ENCODE measurements at places on chromosomes 2 and 18.

- DNase-seq = no peak
These were observed 158.5 kb downstream of the FTCDNL1 start for GRCh38 chr2:199692489-199692888.

DNA sequence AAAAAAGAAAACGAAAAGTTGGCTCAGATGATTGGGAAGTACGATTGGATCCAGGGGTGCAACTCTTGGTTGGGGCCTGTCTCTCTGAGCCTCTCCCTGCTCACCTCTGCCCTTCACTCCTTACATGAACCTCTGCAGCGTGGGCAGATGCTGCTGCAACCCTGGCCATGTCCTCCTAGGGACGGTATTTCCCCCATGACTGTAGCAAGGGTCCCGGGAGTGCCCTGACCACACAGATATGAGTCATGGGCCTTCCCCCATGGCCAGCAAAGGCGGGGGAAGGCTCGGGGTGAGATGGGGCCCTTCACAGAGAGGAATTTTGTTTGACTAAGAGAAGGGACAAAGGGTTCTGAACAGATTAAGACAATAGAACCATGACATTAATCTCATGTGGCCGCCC, 129.0 kb downstream of the NCK2 start:
- no peak for DNase-seq

DNA sequence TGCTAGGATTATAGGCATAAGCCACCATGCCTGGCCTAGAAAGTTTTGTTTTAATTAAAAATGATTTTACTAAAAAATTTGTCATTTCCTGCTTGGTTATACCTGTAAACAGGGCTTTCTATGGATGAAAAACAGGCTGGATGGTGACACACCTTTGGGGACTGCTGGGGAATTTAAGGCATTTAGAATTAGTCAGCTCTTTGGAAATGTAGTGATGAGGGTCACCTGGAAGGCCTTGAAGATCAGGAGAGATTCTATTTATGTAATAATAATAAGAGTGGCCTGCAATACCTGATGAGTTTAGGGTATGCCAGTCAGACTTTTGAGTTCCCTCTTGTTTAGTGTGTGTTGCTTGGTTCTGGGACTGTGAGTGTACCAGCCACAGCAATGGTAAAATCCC, 51.1 kb downstream of the RALBP1 start:
- DNase-seq = no peak

- DNase-seq = no peak
These were observed 311.6 kb downstream of the DSC3 start for GRCh38 chr18:30730915-30731314.

DNA sequence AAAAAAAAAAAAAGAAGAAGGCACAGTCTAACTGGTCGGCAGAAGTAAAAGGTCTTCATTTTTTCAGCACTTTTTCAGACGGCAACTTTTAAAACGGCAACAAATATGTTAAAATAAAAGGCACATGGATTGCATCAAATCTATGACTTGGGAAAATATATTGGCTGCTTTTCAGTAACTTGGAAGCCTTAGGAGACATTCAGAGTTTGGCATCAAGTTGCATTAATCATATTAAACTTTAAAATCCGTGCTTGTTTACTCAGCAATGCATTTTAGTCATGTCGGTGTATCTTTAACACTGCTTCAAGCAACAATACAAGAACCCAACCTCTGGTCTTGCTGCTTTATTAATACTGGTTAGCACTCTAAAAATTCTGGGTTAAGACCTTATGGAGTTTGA, 111.1 kb downstream of the MEP1B start:
- no peak for DNase-seq

DNA sequence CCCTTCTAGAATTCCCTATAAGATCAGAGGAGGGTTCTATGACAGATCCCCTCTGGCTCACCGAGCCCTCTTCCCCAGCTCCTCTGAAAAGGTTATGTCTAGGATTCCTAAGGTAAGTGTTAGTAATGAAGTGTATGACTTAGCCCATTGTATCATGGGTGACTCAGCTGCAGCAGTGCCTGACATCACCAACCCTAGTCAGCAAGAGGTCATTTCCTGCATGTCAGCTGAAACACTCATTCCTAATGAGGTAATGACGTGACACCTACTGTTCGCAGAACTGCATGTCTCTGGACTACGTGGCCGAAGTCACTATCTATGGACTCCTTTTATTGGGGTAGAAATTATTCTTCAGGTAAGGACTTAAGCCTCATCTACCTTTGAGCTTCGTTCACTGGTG, 196.1 kb upstream of the MYT1L start:
- DNase-seq = no peak

DNA sequence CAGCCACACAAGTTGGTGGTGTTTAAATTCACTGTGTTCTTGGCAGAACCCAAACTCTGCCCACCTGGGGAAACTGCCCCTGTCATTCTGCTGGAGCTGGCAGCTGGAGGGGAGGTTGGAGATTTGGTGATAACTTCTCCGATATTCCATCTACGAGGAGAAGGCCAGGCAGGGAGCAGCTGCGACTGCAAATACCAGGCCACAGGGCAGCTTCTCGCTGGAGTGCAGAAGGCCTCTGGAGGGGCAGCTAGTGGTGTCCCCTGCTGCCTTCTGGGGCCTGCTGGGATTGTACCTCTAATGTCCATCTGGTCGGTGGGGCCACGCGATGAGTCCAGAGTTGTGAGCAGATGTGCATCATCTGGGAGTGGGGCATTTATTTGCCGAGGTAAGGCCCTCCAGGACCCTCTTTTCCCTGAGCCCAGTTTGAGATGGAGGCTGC, 98.9 kb downstream of the ACKR3 start:
- DNase-seq = no peak

GRCh38 chr2:180322781-180323180, 315.7 kb upstream of the CWC22 start:
- DNase-seq = no peak

GRCh38 chr2:48482313-48482712, 47.6 kb upstream of the STON1 start:
- DNase-seq = no peak

GRCh38 chr2:66269166-66269565, 165.8 kb upstream of the MEIS1 start:
- DNase-seq = no peak

- DNase-seq = no peak
These were observed 834 bp upstream of the ARL4C start for GRCh38 chr2:234497594-234498235.

DNA sequence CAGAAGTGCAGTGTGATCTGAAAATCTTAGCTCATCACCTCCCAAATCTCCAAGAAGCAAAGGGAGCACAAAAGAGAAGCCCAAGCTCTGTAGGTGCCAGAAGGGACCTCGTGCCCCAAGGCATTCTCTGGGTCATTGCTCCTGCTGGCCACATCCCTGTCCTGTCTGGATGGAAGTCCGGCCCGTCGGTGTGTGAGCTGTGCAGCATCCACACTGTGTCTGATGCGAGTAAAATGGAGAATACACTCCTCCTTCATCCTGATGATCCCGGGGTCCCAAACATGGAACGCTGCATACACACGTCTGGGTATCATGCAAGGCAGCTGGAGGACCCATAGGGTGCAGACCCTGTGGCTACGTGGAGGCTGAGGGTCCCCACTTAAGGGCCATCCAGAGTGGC, 851.4 kb downstream of the GALR1 start:
- no peak for DNase-seq

- DNase-seq = no peak
These were observed 637.6 kb downstream of the ADCYAP1 start for GRCh38 chr18:1542230-1542774.

GRCh38 chr18:72742002-72742401, 125.8 kb downstream of the NETO1 start:
- no peak for DNase-seq

GRCh38 chr2:55776966-55777365, 83.3 kb upstream of the PNPT1 start:
- no peak for DNase-seq

- no peak for DNase-seq
These were observed 76.6 kb upstream of the TEX51 start for GRCh38 chr2:126822115-126822514.

- DNase-seq = no peak
These were observed 438.2 kb downstream of the NBAS start for GRCh38 chr2:15122915-15123314.

- DNase-seq = no peak
These were observed 413.3 kb downstream of the TSN start for GRCh38 chr2:122168799-122169198.

- DNase-seq = no peak
These were observed 17.4 kb upstream of the SMARCAL1 start for GRCh38 chr2:216394881-216395280.

- no peak for DNase-seq
These were observed 70.0 kb downstream of the RRM2 start for GRCh38 chr2:10192392-10193015.

GRCh38 chr18:50356036-50356945, 18.6 kb upstream of the SKA1 start:
- no peak for DNase-seq

DNA sequence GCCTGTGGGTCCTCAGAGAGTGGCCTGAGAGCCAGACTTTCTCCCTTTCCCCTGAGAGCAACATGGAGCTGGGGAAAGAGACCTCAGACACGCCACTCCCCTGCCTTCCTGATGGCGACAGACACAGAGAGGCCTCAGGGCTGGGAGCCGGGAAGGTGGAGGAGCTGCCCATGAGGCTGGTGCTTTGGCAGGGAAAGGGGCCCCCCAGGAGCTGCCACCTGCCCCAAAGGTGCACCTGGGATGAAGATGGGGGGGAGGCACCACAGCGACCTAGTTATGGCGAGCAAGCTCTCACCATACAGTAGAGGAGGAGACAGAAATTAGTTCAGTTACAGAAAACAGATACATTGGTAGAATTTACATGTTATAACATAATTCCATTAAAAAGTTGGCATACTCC, 80.7 kb upstream of the PXDN start:
- DNase-seq = peak; percentile 27

DNA sequence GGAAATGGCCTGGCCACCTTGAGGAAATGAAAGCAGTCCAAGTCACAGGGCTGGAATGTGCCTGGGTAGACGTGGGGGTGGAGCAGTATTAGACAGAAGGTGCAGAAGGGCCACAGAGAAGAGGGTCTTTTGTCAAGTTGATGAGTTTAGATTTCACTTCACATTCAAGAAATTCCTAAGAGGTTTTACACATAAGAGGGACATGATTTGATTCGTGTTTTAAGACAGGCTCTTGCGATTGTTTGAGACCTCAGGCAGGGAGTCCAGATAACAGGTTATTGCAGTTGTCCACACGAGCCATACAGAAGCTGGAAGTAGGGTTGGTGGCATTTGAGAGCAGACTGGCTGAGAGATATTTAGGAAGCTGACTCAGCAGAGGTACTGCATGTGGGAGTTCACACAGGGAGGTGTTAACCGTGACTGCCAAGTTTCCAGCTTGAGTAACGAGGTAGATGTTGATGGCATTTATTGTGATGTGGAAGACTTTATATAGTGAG, 64.6 kb downstream of the NEB start:
- no peak for DNase-seq

DNA sequence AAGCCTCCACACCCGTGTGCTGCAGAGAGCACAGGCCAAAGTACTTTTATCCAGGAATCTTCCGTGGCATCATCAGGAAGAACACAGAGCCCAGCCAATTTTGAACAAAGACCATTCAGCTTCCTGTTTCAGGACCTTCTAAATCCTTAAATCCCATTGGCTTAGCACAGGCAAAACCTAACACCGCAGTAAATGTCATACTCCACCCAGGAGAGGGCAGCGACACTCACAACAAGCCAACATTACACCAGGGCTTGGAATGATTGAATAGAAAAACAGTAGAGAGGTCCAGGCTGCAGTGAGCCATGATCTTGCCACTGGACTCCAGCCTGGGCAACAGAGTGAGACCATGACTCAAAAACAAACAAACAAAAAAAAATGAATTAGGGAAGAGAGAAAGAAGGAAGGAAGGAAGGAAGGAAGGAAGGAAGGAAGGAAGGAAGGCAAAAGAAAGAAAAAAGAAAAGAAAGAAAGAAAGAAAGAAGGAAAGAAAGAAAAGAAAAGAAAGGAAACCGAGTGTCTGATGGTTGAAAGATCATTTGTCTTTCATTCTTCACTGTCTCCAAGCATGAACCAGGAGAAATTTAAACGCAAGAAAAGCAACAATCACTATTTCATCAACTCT, 144.6 kb upstream of the SATB2 start:
- DNase-seq = no peak

GRCh38 chr2:120549841-120550240, 185.8 kb upstream of the GLI2 start:
- DNase-seq = no peak

DNA sequence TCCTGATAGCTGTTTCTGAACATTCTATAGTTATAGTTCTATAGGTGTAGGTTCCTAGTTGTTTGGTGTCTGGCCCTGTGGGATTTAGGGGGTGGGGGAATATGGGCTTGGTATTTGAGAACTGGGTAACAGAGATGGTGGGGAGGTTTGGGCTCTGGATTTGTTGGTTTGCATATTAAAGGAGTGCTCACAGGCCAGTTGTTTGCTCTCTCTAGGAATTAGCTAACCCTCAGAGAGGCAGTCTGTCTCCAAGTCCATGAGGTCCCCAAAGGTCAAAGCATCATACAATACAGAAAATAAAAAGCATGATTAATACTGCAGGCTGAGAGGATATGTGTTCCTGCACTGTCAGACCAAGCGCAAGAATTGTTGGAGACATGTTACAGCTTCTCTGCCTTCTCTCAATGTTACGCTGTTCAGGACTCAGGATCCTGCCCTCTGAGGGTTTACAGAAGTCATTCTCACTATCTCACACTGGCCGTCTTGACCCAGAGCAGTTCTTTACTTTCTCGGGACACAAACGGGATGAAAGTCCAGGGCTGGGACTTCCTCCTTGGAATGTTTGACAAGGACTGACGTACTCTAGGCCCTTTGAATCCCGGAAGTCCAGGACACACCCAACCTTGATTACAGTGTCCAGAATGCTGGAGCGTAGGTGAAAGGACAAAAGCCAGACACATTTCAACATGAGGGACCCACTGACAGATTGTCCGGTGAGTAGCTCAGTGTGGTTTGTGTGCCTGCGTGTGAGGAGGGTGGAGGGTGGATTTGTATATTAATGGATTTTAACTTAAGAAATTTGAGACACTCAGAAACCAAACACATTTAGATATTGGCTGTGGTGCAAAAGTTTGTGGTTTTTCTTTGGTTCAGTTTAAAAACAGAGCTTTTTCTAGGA, at the start of gene NOSTRIN:
NOSTRIN (plus strand) TSS at position 677 of the 898 bp plus-strand sequence; CDS start at position 687, 10 bp downstream.
- no peak for DNase-seq

GRCh38 chr2:208013285-208014178, 11.8 kb downstream of the PLEKHM3 start:
- DNase-seq = no peak

GRCh38 chr2:85887566-85888019, 1.2 kb downstream of the ST3GAL5 start:
- peak; percentile 45 for DNase-seq

- no peak for DNase-seq
These were observed 166.9 kb downstream of the RND3 start for GRCh38 chr2:150320608-150321007.
